Stimulated activated CD8-positive, alpha-beta memory T cell treated with anti-CD3 and anti-CD28 coated beads, Interleukin-2, amount 100 ng/mL, for 48 hours (primary cell): ENCODE measurements at places on chromosomes 3 and 15.

- no peak for DNase-seq
Observed at GRCh38 chr3:46559091-46559704, 6.9 kb downstream of the LRRC2 start.

DNA sequence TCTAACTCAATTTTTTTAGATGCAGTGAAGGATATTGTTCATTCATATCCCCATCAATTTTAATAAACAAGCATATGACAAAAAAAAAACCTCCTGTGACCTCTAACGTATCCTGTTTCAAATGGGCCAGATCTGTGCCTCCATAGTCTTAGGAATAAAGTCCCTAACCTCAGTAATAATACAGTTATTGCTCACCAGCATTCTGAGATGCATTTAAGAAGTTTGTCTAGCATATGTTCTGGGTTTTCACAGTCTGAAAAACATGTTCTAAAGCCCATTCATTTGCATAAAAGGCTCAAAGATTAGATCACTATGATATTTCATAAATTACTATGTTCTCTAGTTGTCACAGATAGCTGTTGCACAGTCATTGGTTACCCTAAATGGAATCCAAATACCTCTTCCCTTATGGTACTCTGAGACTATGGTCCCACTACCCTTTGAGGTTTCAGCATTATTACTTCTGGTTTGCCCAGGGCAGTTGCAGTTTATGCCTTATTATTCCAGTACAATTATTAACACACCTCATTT is 190.1 kb downstream of the ZIC4 start:
- DNase-seq, result no peak

- no peak for DNase-seq
Observed at GRCh38 chr15:98948941-98949340, 58.7 kb downstream of the PGPEP1L start.

DNA sequence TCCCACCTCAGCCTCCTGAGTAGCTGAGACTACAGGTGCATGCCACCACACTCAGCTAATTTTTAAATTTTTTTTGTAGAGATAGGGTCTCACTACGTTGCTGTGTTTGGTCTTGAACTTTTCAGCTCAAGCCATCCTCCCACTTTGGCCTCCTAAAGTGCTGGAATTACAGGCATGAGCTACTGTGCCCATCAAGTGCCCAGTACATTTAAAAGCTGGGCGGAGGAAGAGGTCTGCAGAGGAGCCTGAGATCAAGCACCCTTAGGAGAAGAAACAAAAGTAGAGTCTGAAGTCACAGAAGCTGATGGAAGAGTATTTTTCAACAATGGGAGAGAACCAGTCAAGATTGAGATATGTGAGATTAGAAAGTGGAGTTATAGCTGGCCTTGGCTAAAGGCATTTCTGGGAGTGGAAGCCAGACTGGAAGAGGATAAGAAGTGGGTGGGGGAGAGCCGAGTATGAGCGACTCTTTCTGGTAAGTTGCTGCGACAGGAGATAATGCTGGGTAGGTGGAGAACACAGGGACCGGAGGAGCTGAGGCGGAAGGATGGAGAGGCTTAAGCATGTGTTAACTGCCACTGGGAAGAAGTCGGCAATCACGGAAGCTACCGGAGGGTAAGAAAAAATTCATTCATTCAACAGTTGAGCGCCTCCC is 782 bp upstream of the IREB2 start:
- no peak for DNase-seq

- DNase-seq, result no peak
Observed at GRCh38 chr3:52039846-52040245, 16.5 kb downstream of the DUSP7 start.

- no peak for DNase-seq
Observed at GRCh38 chr3:159620281-159620680, 368.4 kb upstream of the IL12A start.

GRCh38 chr3:40055956-40056355 is 246.5 kb downstream of the MYRIP start:
- DNase-seq, result no peak

GRCh38 chr3:127770671-127771355 is 51.5 kb downstream of the MGLL start:
- DNase-seq, result no peak

DNA sequence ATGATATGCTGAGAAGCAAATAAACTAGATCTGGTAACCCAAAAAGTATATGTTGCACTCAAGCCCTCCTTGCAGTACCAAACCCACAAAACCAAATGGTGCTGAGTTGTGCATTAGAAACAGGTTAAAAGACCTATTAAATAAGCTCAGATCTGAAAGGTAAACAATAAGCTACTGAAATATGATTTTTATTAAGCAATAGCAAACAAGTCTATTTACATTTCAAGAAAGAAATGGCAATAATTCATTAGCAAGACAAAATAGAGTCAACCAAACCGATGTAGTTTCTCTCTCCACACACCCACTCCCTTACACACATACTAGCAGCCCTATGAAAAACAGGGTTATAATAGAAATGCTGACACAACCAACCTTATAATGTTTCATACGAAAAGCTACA is 760.3 kb downstream of the FHIT start:
- DNase-seq, result no peak

DNA sequence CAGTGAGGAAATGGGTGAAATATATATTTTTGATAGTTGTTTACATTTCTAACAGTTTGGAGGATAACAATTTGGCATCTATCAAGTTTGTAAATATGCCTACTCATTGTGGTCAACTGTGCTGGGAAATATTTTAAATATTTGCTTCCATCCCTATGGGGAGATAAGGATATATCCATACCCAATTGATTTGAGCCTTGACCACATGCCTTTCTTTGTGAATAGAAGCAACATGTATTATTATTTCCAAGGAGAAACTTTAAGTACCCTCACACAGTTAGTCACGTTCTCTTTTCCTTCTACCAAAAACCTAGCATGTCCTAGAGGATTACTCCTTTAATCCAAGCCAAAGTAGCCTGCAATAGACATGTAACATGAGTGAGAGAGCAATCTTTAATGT is 245.4 kb upstream of the CBLB start:
- DNase-seq, result no peak

DNA sequence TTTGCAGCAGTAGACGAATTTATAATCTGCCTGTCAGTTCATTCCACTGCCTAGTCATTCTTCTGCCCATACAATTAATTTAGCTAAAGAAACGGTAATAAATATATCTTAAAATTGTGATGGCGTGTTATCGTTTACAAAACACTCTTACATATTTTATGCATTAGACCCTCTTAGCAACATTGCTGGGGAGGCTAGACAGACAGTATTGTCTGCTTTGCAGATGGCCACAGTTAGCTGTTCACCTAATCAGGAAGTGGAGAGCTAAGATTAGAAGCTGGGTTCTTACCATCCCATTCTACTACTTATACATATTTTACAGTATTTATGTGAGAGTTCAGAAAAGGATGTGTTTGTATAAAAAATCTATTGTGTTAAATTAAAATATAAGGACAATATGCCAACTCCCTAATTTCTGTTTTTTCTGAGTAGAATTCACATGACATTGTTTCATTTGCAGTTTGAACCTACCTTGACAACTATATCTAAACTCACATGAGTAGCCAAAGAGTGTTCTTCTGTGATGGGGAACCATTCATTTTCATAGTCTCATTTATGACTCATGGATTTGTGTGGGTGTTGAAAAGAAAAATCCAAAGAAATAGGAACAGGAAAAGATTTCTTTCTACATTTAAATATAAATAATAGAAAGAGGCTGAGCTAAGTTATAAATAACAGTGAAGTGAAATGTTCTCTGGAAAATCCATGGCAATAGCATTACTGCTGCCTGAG is 41.7 kb upstream of the C3orf80 start:
- DNase-seq, result no peak

- DNase-seq, result no peak
Observed at GRCh38 chr15:98017150-98017964, 56.9 kb downstream of the ARRDC4 start.

DNA sequence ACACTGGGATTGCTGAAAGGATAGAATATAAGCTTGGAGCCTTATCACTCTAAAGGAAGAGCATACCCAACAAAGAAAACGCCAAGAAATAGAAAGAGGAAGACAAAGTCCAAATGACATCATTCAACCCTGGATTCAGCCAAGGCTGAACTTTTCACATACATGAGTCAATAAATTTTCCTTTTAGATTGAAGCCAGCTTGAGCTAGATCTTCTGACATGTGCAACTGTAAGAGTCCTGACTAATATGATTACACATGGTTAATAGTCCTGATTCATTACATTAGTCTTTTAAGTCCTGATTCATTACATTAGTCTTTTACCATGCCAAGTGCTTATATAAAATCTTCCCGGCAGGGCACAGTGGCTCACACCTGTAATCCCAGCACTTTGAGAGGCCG is 13.6 kb upstream of the DENND6A start:
- no peak for DNase-seq

DNA sequence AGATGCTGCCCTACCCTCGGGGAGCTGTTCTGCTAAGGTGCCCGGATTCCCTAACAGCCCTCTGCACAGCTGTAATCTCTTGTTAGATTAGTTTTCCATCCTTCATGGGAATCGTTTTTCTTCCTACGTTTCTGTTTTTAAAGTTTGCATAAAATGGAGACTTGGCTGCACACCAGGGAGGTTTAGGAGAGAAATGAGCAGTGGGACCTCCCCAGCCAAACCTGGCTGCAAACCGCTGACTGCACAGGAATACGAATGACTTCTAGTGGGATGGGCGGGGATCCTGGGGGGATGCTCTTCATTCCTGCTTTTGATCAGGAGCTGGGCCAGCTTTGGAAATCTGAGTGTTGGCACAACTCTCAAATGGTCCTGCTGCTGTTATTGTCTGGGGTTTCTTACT is 77.5 kb downstream of the THSD4 start:
- no peak for DNase-seq

DNA sequence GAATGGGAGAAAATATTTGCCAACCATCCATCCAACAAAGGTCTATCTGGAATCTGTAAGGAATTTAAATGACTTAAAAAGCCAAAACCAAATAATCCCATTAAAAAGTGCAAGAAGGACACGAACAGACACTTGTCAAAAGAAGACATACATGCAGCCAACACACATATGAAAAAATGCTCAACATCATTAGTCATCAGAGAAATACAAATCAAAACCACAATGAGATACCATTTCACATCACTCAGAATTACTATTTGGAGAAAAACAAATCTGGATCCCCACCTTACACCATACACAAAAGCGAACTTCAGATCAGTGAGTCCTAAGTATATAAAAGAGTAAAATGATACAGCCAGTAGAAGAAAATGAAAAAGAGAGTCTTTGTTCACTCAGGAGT is 58.6 kb upstream of the MNS1 start:
- DNase-seq, result no peak

DNA sequence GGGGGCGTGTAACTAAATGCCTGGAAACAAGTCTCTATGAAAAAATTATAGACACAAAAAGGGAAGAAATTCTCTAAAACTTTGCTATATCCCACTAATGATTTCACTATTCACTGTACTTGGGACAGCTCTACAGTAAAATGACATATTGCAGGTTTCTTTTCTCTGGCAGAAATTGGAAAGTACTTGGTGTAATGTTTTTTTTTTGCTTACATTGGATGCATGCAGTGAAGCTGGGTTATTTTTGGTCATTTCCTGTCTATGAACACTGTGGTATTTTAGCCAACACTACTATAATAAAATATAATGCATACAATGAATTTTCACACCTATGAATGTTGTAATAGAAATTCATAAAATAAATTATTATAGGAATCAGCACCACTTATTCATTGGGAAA is 109.7 kb downstream of the LRRC49 start:
- DNase-seq, result no peak

DNA sequence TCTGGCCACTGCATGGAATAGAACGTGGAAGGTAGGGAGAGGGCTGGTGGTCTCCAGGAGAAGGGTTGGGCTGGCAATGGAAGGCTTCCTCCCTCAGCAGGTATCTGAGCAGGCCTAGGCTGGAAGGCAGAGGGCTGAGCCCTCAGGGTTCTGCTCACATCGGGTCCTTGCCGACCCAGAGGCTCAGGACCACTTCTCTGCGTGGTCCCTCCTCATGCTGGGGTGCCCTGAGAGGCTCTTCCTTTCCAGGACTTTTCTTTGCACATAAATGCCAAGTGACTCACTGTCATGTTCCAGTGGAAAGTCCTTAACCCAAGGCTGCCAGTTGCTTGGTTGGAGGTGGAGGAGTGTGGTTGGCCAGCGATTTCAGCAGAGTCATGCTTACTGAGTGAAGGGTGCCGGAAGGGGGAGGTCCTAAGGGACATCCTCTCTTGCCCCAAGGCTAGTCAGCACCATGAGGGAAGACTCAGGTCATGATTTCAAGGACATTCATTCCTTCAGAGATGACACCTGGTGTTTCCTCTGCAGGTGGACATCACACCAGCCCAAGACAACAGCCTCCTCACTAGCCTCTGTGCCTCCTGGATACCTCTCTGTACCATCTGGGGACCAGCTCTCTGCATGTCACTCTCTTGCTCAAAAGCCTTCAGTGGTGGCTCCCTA is 8.2 kb downstream of the SLC6A6 start:
- DNase-seq, result no peak

- no peak for DNase-seq
Observed at GRCh38 chr3:45943207-45943846, at the start of gene CXCR6. CXCR6 (plus strand) TSS chr3:45943464; CDS start chr3:45946482, 3,018 bp downstream.

- DNase-seq, result no peak
Observed at GRCh38 chr3:88033808-88034207, 25.0 kb downstream of the CGGBP1 start.

- DNase-seq, result no peak
Observed at GRCh38 chr3:37899101-37899707, 37.5 kb downstream of the CTDSPL start.

DNA sequence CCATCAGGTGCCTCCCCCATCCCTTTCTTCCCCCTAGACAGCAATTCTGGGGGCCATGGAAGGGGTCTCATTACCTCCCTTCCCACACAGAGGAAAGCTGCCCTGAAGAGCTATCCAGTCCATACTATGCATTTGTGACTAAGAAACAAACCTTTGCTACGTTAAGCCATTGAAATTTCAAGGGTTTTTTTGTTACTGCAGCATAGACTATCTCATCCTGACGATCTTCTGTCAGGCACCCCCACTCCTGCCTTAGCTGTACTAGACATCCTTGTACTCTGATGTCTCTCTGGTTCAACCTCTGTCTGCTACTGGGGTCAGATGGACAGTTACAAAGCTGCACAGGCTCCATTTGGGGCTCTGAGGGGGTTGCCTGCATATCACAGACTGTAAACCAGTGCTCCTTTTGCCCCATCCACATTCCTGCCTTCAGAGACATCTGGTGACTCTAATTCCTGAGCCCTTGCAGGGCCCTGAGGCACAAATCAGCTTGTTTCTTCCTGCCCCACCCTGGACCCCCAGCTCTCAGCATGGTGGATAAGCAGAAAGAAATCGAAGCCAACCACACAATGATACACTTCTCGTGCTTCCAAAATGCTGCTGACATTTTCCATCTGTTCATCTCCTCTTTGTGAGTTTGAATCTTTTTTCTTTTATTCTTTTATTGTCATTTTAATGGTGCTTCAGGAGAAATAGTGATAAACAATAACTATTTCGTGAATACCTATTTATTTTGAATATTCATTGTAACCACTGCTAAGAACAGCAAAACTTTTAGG is 21.6 kb upstream of the NSMCE3 start:
- DNase-seq, result no peak
